ENCODE measurements at places on chromosomes 7 and 10. TPM values are rescaled to one million over a fixed set of nuclear protein-coding genes. Genes with fewer than 3 reads are reported as not detected.
A peak's percentile ranks its signal among the peaks of the same experiment; 100 is the strongest.

DNA sequence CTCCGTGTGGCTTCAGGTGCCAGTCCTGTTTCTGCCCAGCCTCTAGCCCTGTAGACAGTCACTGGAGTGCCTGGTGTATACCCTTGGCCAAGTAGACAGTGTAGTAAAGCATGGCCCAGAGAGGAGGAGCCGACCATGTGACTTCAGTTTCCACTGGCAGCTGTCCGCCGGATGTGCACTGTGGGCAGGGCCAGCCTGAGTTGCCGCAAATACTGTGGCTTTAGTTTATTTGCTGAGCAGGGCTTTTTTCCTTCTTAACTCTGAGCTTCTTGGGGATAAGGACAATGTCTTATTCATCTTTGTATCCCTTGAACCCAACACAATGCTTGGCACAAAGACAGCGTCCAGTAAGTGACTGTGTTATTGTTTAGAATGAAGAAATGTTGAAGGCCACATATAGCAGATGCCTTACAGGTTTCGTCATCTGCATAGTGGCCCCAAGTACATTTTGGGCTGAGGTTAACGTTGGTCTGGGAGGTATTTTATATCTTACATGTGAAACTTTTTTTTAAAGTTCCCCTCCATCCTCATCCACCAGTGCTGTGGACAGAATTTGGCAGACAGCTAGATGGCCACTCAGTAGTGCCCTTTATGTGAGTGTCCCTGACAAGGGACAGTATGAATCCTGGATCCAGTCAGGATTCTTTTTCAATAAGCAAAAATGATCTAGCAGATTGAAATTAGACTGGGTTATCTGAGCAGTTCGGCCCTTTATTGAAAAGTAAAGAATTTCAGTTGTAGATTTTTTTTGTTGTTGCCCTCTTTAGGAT, 40.6 kb downstream of the CYP17A1 start:
- peak; percentile 64 for DNase-seq

- DNase-seq = no peak
Observed at GRCh38 chr10:15263657-15264323, 95.3 kb upstream of the NMT2 start.

DNA sequence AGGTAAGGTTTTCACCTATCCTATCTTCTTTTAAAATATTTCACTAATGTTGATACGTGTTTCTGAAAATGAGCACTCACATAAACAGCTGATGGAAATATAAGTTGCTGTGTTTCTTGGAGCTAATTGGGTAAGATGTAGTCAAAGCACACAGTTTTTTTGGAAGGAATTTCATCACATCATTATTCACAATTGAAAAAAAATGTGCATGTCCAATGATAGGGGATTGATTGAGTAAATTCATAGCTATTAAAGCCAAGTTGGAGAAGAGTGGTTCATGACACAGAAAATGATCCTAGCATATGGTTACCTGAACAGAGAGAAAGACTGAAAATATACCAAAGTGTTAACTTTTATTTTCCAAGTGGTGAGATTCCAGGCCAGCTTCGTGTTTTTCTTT, 29.6 kb downstream of the GLI3 start:
- no peak for DNase-seq

Gene ZP3
- total RNA-seq = 2.9 TPM

GRCh38 chr7:117165656-117166055, 157.2 kb downstream of the WNT2 start:
- no peak for DNase-seq

Gene SHTN1
- 38.9 TPM for total RNA-seq

Gene HOXA1
- 0.60 TPM for total RNA-seq

GRCh38 chr10:128900456-128900855, 566.6 kb upstream of the MGMT start:
- no peak for DNase-seq

GRCh38 chr7:113084496-113085172, 2.0 kb downstream of the GPR85 start:
- no peak for DNase-seq

Gene VSTM4
- 11.0 TPM for total RNA-seq

DNA sequence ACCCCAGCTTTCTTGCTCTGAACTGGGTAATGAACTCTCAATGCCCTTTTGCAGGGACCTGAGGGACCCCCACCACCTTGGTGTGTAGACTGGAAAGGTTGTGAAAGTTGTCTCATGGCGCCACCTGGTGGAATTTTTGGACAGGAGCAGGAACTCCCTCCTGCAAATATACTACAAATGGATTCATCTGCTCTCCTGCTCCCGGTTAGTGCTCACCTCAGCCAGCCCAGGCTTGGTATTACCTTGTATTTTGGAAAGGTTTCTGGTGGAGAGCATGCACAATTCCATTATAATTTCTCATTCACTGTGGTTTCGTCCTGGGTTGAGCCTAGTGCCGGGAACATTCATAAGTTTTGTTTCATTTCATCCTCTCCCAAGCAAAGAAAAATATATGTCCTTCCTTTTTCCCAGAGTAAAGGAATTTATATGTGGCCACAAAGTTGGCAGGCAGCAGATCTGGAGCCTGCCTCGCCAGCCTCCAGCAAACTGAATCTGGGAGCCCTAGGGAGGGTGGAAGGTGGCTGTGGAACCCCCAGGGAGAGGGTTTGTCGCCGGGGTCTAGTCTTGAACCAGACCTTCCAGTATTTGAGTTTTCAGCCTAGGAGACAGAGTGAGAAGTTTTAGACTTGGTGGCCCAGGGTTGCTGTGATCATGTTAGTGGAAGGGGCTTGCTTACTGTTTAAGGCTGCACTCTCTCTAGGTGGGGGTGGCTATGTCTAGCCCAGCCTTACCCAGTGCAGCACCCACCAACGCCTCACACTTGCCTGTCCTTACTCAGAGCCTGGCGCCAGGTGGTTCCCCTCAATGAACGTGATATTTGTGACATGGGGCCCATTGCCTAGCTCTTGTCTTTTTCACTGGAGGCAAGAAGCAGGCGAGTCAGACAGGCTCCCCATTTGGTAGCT, 9.5 kb downstream of the FAM241B start:
- DNase-seq = peak; percentile 51

DNA sequence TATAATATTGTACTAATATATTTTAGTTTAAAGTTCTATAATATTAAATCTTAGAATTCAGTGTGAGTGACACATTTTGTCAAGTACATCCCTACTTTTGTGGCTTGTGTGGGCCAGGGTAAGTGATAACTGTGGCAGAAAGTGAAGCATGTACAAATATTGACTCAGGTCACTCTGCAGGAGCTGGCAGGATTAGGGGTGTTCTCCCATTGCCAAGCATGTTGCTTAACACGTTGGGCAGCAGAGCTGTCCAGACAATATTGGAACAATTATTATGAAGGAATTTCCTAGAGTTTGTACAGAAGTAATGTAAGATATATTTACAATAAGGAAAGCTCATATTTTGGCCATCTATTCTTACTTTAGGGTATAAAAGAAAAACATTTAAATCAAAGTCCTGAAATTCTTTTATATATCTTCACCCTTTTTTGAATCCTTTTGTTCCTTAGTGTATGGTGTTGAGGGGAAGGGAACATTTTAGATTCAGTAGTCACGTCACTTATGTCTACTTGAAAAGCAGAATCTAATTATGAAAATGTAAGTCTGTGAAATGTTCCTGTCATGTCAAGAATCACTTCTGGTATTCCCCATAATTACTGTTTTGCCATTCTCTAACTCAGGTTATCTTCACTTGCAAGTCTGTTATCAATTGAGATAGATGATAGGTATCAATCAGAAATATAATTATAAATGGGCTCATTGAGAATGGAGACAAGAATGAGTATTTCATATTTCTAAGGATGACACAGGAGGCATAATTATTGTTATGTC, 4.0 kb downstream of the HDAC9 start:
- DNase-seq = no peak

GRCh38 chr10:132492323-132493025, 45.1 kb upstream of the INPP5A start:
- DNase-seq = peak; percentile 63

GRCh38 chr7:20305726-20306125, 25.0 kb upstream of the ITGB8 start:
- no peak for DNase-seq

- DNase-seq = no peak
Observed at GRCh38 chr10:21995557-21995956, 8.0 kb downstream of the DNAJC1 start.

Gene TLL2
- 0.09 TPM for total RNA-seq

Gene ASAH2
- total RNA-seq = 4.5 TPM

DNA sequence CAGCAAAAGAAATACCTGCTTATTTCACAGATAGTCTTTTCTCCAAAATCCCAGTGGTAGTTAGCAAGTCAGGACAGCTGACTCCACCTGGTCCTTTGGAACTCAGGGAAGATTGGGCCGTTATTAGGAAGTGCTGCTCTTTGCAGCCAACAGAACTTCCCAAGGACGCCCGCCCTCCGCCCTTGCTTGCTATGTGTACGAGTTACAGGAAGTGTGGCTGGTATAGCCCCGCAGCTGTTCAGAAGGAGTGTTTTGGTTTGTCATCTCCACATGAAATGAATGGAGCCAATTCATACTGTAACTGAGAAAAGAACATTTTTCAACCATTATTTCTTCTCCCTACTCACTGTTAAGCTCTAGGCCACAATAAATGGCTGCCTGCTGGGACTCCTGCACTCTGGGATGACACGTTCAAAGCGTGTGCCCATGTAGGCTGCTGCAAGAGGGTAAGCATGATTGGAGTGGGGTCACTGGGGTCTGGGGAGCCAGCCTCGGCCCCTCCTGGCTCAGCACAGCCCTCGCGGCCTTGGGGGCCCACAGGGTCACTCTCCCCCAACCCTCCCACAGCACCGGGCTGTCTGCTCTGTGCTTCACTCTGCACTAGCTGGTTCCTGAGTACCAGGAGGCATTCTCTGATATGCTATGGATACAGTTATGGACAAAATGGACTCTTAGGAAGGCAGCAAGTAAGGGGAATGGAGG, 244.0 kb downstream of the EBF3 start:
- DNase-seq = no peak

DNA sequence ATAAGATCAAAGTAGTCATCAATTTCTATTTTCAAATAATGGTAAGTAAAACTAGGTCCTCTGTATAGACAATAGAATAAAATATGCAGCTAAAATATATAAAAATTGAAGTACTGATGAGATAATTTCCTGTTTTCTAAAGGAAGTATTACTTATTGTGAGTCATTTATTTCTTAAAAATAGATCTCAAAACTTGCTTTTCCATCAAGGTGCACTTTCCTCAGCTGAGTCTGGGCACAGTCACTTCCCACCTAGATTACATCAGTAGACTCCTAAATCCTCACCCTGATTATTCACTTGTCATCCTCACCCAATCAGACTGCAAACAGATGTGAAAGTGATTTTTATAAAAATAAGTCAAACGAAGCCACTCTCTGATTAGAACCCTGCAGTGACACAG, 211.5 kb downstream of the POM121L12 start:
- no peak for DNase-seq

DNA sequence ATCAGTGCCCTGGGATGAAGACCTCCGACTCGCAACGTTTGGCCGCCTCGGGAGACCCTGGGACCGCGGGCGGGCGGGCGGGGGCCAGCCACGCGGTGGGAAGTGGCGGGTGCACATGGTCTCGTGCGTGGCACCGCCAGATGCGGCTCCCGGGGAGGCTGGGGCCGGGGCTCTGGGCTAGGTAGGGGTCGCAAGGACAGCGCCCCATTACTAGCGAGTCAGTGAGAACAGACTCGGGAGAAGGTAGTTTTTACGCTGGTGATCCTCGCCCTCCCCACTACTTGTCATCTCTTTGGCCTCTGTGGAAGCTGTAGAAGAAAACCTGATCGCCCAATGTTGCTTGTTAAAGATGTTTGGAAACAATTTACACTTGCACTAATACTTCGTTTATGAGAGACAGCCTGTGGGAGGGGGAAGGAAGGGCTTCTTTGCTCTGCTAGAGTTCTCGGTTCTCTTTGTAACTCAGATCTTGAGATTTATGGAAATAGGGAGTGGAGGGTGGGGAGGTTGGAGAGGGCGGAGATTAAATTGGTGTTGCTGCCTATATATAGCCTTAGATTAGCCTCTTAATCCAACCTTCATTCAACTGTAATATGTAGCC, 591 bp downstream of the BZW2 start:
- DNase-seq = no peak

Gene GNGT1
- total RNA-seq = not detected

DNA sequence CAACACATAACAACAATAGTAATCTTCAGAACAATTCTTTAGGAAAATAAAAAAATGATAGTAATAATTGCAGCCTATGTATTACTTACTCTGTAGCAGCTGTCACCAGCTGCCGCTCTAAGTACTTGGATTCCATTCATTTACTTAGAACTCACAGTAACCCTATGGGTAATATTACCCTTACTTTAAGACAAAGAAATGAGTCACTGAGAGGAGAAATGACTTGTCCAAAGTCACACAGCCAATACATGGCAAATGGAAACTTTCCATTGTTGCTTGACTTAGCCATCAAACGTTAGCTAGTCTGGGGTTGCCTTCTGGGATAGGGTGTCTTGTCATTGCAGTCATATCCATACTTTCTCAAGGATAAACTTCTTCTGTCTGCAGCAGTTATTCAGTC, 3.6 kb downstream of the CCNY start:
- DNase-seq = peak; percentile 25

Gene KIAA1549
- total RNA-seq = 4.8 TPM

DNA sequence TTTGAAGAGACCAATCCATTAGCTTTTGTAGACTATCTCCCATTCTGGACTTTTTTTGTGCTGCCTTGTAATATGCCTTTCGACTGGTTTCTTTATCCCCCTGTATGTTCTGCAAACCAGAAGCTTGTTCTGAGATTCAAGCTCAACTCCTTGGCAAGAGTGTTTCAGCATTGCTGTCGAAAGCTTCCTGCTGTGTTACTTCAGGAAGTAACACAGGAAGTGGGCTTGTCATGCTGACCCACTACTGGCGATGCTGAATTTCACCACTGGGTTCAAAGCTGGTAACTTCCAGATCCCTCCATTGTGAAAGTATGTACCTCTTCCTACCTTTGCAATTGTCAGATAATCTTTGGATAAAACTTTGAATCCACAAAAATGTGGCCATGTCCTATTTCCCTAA, 57.9 kb upstream of the INSYN2A start:
- no peak for DNase-seq

Gene EVX1
- total RNA-seq = not detected

Gene ABCB4
- total RNA-seq = 0.16 TPM

DNA sequence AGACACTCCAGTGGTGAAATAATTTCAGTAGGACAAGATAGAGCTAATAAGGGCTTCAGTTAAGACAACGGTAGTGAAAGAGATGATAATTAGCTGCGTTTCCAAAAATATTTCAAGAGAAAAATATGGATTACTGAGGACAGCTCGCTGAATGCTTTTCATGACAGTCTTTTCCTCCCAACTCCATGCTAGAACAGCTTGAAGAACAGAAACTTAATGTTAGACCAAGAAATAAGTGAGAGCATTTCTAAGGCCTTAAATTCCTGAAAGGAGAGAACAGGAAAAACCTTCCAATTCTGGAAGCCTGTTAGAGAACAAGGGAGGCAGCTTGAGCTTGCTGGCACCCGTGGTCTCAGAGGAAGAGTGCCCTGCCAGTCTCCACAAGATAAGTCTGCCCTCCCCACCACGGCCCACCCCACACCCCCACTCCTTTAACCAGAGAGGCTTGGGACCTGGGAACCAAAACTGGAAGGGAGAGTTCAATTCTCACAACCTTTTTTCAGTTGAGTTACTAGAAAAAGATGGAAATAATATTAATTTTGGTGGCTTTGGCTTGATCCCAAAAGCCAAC, 1148.0 kb upstream of the CELF2 start:
- no peak for DNase-seq

GRCh38 chr7:54719425-54719824, 39.6 kb downstream of the SEC61G start:
- no peak for DNase-seq

- DNase-seq = no peak
Observed at GRCh38 chr7:28509251-28510025, 97.1 kb downstream of the CREB5 start.

Gene CCL26
- total RNA-seq = not detected

Gene VIPR2
- total RNA-seq = 0.47 TPM

All from left lung (tissue), 14 donors.